Heart left ventricle (tissue), 16 donors: ENCODE measurements at places on chromosomes 1 and 21.

DNA sequence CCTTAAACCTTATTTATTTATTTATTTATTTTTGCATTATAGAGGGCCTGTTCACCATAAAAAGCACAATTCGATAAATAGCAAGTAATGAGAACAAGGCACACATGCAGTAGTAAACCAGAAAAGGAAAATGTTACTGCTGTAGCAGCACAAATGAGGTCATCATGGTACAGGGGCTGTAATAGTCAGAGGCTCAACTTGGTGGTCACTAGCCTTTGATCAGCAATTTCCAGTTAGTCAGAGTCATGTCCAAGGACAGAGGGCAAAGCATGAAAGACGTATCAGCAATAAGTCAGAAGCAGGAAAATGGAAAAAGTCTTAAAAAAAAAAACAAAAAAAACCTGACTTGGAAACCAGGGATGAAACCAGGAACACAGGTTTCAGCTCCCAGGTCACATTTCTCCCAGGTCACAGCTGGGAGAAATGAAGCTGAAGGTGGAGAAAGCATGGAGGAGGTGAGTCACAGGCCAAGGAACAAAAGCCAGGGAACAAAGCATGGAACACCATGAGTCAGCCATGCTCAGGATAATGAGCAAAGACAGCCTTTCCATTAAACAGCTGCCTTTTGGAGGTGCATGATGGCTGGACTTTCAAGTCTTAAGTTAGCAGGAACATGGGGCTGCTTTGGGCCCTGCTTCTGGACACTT lies 556.3 kb downstream of the LTN1 start:
- no peak for DNase-seq

DNA sequence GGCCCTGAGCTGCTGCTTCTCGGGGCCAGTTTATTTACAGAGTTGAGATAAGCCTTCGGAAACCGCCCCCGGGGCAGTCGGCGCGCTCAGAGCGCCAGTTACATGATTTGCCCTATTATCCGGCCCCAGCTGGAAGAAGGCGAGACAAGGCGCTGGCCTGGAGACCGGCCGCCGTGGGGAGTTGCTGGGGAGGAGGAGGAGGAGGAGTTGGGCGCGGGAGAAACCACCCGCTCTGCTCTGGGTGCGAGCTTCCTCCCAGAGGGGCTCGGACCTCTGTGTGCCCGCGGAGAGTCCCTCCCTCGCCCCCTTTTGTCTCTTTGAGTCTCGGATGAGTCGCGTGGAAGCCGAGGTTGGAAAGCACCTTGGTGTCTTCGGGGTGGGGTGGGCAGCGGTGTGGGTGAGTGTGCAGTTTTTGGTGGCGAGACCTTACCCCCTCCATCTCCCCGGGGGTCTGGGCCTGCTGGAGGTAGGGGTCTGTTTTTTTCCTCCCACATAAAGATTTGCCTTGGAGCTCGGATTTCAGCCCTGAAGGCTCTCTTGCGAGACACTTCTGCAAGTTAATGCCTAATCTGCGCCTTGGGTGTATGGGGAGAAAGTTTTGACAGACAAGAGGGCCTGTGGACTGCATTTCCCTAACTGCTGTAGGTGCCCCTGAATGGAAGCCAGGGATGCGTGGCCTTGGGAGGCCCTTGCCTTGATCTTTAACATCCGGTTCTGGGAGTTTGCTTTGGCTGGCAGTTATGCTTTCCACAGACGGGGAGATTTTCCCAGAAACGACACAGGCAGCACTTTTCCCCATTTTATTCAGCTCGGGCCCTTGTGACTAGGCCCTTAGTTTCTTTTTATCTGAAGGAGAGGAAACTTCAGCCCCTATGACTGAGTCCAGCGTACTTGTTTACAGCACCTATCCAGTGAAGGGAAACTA lies 80.0 kb downstream of the NDUFS5 start:
- peak; percentile 70 for DNase-seq

DNA sequence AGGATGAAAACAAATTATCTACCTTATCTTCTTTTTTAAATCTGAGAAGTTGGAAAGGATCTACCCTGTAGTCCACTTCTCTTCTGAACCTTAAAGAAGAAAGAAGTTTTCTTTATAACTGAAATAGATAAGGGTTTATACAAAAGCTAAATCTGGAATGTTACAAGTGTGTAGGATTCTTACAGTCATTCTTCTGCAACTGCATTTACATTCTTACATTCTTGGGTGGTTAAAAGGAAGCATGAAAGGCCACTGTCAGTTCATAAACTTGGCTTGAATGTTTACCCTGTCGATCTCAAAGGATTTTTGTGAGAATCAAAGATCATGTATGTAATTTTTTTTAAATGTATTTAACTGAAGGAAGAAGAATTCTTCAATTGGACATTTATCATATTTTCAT lies 142.1 kb upstream of the BRINP3 start:
- no peak for DNase-seq

- no peak for DNase-seq
Measured at GRCh38 chr1:186960861-186961260, 132.1 kb downstream of the PLA2G4A start.

GRCh38 chr1:187045371-187045770 lies 216.6 kb downstream of the PLA2G4A start:
- no peak for DNase-seq

DNA sequence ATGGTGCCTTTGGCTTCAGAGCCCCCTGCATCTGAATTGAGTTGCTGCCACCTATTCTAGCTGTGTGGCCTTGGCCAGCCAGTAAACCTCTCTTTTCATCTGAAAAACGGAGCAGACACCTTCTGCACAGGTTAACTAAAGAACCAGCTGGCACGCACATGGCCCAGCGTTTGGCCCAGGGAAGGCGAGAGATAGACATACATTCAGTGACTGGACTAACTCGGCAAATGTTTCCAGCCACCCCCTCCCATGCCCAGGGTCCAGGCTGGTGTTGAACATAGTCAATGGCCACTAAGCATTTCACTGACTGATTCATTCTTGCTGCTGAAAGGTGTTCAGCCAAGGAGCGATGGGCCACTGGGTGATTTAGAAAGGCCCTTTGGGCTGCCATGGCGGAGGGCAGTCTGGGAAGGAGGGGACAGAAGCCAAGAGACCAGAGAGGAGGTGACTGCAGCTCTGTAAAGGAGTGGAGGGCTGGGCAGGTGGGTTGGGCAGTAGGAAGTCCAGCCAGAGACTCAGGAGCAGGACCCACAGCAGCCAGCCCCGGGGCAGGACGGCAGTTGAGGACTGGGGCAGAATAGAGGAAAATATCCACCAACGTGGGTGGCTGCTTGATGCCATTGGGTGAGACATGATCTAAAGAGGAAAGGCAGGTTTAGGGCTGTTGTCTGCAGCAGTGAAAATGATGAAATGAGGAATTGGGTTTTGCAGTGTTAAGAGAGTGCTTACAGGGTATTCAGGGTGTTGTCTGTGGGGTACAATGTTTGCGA lies 184.3 kb downstream of the HIVEP3 start:
- no peak for DNase-seq

DNA sequence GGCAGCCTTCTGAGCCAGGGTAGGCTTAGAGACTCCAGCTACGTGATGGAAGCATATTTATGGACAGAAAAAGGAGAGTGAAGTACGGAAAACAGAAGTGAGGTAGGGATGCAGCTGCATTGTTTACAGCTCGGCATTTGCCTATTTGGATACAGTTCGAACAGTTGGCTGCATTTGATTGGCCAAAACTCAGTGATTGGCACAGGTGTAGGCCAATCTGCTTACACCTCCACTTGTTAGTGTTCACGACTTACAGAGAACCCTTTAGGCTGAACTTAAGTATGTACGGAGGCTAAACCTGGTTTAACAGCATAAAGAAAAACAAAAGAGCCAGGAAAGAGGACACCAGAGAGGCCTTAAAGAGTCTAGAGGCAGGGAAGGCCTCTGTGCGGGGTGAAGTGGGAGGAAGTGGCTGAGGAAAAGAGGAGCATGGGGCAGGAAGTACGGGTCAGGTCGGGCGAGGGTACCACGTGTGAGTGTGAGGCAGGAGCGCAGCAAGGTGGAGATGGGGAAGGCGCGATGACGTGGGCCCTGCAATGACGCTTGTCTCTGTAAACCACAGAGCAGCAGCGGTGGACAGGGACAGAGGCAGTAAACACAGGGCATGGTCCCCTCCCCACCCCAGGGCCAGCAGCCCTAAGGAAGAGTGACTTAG lies 32.0 kb downstream of the RSPH1 start:
- DNase-seq = no peak

GRCh38 chr1:4653328-4653660 lies 1.1 kb upstream of the AJAP1 start:
- no peak for DNase-seq

DNA sequence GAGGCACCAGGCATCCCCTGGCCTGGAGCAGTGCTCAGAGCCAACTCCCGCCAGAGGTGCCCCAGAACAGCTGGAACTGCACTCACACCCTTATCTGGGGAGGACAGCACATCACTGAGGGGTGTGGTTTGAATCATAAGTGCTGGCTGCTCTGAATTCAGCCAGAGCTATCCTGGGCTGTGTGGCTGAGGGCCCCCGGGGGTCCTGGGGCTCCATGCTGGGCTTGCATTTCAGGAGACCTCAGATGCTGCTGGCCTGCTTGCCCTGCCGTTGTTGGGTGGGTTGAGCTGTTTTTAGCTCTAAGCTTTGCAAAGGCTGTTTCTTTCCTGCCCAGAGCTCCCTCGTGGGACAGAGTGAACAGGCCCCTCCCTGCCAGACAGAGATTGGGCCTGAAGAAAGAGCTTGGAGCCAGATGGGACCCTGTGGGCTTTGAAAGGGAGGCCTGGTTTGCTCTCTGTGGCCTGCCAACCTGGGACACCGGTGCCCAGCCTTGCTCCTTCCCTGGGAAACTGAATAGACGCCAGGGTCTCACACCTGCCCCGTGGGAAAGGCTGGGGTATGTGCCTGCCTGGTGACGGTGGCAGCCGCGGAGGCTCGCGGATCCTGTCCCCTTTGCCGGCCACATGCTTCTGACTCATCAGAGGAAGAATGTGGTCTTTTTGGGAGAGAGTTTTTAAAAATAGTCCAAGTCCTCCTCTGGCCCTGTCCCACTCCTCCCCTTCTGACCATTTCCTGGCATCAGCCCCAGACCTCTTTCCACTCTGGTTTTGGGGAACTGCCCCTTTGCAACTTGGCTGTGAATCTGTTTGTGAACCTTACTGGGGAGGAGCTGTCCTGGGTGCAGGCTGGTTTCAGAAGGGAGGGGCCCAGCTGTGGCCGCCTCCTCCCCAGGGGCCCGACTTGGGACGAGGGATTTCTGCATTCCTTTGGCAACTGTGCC lies 30.0 kb downstream of the ARHGEF10L start:
- DNase-seq = peak; percentile 84

DNA sequence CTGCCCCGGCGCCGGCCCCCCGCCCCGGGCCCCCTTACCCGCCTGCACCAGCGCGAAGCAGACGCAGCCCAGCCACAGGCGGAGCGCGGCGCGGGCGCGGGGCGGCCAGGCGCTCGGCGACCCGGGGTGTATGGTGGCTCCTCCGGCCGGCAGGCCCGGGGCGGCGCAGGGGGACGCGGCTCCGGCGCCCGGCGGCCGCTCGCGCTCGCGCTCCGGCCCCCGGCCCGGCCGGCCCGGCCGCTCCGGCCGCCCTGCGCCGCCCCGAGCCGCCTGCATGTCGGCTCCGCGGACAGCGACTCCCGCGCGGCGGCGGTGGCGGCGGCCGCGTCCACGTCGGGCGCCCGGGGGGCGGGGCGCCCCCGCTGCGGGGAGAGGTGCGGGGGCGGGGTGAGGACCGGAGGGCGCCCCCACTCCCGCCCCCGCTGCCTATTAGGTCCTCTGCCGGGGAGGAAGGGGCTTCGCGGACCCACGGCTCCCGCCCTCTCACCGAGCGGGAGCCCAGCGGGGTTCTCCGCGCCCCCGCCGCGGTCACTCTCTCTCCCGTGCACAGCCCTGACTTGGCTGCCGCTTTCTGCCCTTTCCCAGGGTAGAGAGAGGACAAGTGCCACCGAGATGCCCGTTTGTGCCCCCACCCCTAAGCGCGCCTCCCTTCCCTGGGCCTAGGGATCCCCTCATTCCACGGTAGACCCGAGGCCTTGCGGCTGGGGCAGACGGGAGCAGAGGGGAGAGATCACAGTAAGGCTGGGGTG lies at the start of gene FNDC5:
Gene FNDC5 (minus strand): TSS at position 298 of the 749 bp plus-strand sequence.
- no peak for DNase-seq

GRCh38 chr1:230048322-230048721 lies 18.7 kb upstream of the GALNT2 start:
- DNase-seq = no peak

DNA sequence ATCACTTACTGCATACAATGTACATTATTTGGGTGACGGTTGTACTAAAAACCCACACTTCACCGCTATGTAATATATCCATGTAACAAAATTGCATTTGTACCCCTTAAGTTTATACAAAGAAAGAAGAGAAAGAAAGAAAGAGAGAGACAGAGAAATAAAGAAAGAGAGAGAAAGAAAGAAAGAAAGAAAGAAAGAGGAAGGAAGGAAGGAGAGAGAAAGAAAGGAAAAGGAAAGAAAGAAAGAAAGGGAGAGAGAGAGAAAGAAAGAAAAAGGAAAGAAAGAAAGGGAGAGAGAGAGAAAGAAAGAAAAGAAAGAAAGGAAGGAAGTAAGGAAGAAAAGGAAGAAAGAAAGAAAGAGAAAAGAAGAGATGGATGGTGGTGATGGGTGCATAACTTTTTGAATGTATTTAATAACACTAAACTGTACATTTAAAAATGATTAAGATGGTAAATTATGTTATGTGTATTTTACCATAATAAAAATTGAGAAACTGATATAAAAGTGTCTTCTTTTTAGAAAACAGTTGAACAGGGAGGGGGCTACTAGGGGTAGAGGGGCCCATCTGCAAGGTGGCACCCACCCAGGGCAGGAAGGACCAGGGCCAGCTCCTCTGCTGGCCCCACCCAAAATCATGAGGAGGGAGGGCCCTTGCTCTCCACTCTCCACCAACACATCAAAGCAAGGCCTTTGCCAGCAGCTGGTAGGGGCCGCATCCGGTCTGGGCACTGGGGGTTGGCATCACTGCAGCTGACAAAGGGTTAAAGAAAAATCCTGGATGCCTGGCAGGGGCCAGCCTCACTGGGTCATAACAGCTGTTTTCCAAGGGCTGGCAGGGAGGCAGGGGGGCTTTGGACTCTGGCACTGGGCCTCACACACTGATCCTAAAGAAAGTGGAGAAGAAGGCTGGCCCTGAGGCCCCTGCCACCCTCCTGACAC lies 153.9 kb upstream of the EDN2 start:
- DNase-seq = no peak

GRCh38 chr1:158527190-158527815 lies 26.9 kb downstream of the OR6Y1 start:
- no peak for DNase-seq

- peak; percentile 91 for DNase-seq
Measured at GRCh38 chr1:149887456-149888246, 11.7 kb upstream of the BOLA1 start.

- no peak for DNase-seq
Measured at GRCh38 chr1:119481951-119482350, 25.1 kb upstream of the HSD3B1 start.
